ENCODE measurements at places on chromosomes 2 and 18.

- DNase-seq = no peak
These were observed 109.0 kb upstream of the KCNJ3 start for GRCh38 chr2:154589514-154589913.

GRCh38 chr2:120441744-120442471, 96.0 kb downstream of the INHBB start:
- no peak for DNase-seq

GRCh38 chr2:236848501-236848900, 237.2 kb upstream of the COPS8 start:
- DNase-seq = no peak

DNA sequence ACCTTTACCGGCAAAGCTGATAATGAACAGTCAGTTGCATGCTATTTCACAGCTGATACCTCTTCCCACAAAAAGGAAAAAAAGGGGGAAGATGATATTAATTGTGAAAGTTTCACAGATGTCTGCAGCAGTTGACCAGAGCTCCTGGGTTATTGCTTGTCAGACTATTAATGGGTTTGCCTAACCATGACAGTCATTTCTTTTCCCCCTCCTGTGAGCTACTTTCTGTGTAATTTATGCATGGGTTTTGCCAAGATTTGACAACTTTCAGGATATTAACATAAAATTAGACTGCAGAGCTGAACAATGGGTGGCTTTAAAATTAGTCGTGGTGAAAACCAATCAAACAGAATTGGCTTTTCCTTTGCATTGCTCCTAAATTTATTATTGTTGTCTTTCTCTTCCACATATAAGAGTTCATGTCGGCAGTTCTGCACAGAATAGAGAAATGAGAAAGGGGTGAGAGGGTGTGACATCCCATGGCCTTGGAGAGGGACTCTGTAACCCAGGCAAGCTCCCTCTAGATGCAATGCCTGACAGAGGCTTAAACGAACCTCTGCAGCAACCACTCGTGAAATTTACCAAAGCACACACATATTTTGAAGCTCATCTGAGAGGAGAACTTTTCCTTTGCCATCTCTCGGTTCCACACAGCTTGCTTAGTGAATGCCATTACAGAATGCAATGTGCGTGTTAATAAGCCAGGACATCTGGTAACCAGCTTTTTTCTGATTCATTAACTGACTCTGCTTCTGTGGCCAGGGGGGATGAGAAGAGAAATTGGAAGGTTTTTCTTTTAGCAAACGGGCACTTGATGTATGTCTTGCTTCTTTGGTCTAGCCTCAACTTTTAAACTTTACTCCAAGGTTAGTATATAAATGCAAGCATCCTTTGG, 82.2 kb upstream of the ITGA4 start:
- DNase-seq = no peak

GRCh38 chr2:67656875-67657274, 259.7 kb downstream of the ETAA1 start:
- no peak for DNase-seq

DNA sequence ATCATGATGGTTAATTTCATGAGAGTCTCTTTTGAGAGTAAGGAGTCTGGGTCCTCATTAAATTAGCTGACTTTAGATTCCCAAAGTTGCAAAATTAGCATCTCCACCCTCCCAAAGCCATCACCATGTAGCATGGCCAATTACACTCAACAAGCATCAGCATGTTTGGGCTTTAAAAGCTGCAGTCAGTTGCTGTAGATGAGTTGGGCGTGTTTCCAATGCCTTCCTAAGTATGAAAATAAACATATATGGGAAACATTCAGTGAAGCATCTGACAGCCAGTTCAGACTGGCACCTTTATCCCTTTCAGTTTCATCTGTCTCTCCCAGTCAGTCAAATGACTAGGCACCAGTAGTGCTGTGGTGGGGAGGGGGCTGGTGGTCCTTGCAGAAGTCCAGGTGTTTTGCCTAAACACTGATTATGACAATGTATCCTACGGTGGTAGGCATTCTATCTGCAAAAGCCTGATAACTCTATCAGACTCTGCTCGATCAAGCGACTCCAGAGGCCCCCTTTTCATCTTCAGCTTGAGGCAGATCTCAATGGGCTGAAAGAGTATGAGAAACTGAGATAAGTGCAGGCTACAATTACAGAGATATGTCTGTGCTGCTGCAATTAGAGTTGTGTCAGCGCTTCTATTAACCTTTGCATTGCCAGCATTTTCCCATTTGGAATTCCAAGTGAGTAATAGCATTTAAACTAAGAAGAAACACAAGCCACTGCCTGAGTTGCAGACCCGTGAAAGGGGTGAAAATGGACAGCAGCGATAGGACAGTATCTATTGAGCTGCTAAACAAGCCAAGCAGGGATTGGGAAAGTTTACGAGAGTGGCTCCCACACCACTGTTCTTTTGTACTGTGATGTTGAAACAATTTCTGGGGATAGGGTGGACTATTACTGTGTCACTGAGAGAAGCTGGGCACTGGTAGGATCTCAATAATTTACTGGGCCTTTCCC, 67.3 kb upstream of the SPOPL start:
- DNase-seq = no peak

DNA sequence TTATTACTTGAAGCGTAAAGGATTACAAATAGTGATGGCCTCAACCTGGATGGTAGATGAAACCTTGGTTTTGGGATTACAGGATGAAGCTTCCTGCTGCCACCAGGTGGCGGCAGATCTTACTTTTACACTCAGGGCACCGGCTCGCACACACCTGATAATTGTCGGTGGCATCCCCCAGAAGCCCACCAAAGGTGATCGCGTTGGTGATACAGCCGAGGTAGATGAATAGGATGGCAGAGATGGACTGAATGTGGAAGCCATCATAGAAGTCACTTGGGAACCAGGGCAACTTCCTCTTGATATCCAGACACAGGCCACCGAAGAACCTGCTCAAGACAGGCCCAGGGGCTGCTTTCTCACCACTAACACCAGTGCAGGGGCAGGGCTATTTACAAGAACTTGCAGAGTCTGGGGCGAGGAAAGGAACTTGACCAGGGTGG, 51.8 kb downstream of the MTHFD2 start:
- peak; percentile 56 for DNase-seq

GRCh38 chr2:118061135-118061955, 26.9 kb upstream of the INSIG2 start:
- no peak for DNase-seq

DNA sequence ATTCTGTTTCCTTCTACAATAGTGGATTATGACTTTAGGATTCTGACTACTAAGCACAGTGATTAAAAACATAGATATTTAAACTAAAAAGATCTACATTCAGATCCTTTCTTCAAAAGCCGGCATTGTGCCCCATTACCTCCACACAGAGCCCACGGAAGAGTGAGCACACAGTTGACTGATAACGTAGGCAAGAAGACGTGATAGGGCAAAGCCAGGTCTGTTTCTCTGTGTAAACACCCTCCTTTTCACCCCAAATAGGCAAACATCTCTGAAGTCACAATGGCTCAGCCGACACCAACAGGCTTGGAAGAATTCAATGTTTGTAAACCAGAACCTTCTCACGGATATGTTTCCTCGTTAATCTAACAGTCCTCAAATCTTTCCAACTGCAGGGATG, 302.9 kb downstream of the CMPK2 start:
- no peak for DNase-seq

DNA sequence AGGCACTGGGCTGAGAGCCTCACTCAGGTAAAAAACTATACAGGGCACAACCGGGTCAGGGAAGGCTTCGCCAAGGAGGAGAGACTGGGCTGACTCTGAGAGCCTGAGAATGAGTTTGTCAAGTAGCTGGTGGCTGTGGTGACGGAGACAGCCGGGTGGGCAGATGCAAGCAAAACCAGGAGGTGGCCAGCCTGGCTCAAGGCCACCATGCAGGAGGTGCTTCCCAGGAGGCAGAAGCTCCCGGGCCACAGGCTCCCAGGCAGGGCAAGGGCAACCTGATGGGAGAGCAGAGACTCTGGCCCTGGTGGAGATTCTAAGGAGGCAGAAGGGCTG, 2.9 kb upstream of the INHBB start:
- DNase-seq = no peak

DNA sequence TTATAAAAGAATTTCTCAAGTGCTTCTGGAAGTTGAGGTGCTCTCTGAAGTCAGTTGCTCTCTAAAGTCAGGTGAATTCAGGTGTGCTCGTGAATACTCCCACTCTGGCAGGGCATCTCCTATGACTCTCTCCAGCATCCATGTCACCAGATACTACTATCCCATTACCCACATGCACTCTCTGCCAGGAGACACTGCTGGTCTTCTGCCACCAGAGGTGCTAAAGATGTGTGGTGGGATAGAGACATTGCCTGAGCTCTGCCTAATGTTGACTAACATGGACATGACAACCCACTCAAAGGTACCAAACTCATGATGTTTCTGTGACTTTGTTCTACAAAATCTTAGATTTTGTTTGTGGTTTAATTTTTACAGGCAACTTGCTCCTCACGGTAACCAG, 106.4 kb upstream of the HNRNPA3 start:
- no peak for DNase-seq

DNA sequence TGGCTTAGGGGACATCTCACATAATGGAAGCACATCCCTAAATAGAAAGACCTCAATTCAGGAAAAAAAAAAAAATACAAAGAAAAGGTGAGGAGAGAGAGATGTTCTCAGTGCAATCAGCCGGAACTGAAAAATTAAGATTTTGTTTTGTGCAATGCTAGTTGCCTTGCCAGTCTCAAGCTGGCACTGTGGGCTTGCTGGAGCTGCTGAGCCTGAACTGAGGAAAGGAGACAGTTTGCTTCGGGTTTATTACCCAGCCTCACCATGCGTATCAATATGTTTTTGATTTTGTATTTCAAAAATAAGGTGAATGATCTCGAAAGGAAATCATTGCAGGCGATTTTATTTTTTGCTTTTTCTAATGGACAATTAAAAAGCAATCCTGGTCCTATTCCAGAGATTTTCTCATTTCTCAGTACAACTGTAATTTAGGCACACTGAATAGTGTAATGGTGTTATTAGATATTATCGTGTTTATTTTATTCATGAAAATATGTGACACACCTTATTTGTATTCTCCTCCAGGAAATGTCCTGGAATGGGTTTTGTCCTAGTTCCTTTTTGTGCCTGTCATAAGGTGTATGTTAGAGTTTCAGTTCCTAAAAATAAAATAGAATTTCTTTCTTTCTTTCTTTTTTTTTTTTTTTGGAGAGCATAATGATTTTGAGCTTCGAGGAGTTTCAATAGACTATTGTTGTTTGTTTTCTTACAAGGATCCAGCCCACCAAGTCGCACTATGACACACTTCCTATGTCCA, 72.8 kb upstream of the ZEB2 start:
- DNase-seq = no peak

DNA sequence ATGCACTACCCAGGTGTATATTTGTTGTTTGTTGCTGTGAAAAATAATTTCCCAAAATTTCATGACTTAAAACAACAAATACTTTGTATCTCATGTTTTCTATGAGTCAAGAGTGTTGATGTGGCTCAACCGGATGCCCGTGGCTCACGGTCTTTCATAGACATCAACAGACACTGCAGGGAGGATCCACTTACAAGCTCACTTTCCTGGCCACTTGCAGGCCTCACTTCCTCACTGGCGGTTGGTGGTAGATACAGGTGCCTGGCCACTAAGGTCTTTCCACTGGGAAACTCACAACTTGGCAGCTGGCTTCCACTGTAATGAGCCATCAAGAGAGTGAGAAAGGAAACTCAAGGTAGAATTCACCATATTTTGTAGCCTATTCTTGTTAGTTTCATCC, 662.9 kb downstream of the IRS1 start:
- no peak for DNase-seq

GRCh38 chr18:22094358-22094734, 75.0 kb upstream of the GATA6 start:
- no peak for DNase-seq

GRCh38 chr2:55885127-55885943, 38.2 kb downstream of the EFEMP1 start:
- DNase-seq = no peak

DNA sequence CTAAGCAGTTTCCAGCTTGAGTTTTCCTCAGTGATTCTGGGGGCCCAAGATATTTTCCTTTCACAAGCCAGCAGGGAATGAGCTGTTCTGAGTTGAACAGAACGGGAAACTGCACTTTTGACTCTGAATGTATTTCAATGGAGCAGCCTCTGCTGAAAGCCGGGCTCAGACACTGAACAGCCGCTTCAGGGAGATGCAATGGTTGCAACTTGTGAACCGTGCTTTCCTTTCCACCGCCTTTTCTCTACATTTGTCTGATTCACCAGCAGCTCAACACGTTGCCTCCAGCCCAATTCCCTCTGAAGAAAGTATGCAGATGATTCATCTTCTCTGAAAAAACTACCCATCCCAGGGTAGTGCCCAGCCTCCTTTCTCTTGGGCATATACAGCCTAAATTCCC, 119.3 kb upstream of the PKDCC start:
- DNase-seq = no peak

GRCh38 chr2:83959266-83959665, 499.8 kb downstream of the SUCLG1 start:
- DNase-seq = no peak

GRCh38 chr2:112831946-112832840, 4.4 kb downstream of the IL1B start:
- no peak for DNase-seq

- no peak for DNase-seq
These were observed 1470.3 kb upstream of the ACVR2A start for GRCh38 chr2:146374505-146374904.

DNA sequence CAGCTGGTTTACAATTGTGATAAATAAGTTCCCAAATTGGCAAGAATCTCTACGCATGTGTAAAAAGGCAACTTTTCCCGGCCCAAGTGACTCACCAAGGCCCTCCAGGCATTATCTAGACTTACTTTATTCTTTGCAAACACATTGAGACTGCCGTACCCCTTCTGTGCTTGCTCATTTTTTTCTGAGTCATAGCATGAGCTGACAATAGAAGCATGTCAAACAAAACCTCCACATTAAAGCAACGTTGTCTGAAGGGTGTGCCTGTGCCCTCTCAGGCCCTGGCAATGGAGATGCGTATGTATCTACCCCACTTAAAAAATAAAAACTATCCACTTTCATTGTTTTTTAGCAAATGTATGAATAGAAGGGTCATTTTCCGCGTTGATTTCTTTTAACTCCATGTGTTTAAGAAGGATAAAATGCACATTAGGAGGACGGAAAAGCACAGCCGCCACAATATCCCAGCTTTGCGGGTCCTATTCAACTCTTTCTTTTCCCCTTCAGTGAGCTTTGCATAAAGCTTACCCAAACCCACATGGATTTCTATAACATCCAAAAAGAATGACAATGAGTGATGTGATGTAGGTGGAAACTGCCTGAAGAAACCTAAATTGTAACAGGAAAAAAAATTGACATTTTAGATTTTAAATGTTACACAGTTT, 298.2 kb downstream of the CDCA7 start:
- DNase-seq = no peak

- DNase-seq = no peak
These were observed 357.7 kb upstream of the SPRED2 start for GRCh38 chr2:65789923-65790675.

GRCh38 chr2:73939419-73939818, 12.7 kb downstream of the DGUOK start:
- DNase-seq = no peak

Data from CD4-positive, alpha-beta T cell treated with Interleukin-15 for 4 hours (primary cell).